ENCODE measurements at places on chromosomes 5 and 9. TPM values are rescaled to one million over a fixed set of nuclear protein-coding genes. Genes with fewer than 3 reads are reported as not detected.

The CDH18 gene
- 9.6 TPM for polyA plus RNA-seq

The F2RL2 gene
- polyA plus RNA-seq, result not detected

The THBS4 gene
- polyA plus RNA-seq, result 6.3 TPM

The IFNE gene
- not detected for polyA plus RNA-seq

The IL17B gene
- polyA plus RNA-seq, result not detected

The LVRN gene
- polyA plus RNA-seq, result 3.5 TPM

The PCDHGC5 gene
- 0.51 TPM for polyA plus RNA-seq

The ZNF474 gene
- 0.14 TPM for polyA plus RNA-seq

The PCDHB15 gene
- 13.7 TPM for polyA plus RNA-seq

The ADRA1B gene
- polyA plus RNA-seq, result 1.1 TPM

The PCAT7 gene
- polyA plus RNA-seq, result 7.7 TPM

The SNX24 gene
- polyA plus RNA-seq, result 12.8 TPM

The BTNL8 gene
- not detected for polyA plus RNA-seq

Measured in neural cell (in vitro differentiated cells).